NCI-H774 (cell line): ENCODE measurements at places on chromosomes 7 and 10.
A peak's percentile ranks its signal among the peaks of the same experiment; 100 is the strongest.

DNA sequence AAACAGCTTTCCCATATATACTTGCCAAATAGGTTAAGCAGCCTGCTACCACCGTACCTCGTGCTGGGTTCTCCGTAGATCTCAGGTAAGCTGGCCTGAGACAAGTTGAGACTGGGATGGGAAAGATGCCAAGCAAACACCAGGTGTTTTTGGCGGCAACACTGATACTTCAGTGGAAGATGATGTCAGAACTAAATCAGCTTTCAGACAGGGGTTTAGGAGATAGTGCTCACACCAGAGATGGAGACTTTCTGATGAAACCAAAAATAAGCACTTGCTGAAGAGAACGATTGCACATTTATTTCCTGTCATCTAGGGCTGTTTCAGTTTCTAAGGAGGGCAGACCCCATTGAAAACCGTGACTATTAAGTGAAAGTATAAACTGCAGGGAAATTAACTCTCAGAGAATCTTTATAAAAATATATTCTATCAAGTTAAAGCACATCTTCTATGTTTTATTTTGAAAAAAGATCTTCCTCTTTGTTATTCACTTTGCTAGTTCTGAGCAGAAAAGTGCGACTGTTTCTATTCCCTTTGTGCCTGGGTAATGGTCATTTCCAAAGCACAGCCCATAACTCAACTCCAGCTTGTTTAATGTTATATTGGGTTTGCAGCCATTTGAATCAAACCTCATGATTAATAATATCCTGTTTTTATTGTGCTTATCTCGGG, 149.9 kb downstream of the CPED1 start:
- DNase-seq, result peak; percentile 75

- DNase-seq, result no peak
Measured at GRCh38 chr7:54799792-54800191, 40.8 kb upstream of the SEC61G start.

DNA sequence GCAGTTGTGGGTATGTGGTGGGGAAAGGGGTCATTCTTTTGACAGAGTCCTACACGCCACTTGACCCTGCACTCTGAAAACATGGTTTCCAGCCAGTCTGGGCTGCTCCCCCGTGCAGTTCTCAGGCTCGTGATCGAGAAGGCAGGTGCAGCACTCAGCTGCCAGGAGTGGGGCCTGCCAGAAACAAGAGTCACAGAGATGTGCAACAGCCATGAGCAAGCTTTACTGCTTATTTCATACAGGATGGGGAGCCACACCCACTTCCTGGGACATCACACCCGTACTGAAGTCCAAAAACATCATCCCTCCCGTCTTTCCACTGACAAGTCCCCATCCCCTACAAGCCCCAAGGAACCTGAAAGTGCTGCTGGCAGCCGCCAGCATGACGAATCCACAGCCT, 9.3 kb downstream of the ATG9B start:
- peak; percentile 6 for DNase-seq

DNA sequence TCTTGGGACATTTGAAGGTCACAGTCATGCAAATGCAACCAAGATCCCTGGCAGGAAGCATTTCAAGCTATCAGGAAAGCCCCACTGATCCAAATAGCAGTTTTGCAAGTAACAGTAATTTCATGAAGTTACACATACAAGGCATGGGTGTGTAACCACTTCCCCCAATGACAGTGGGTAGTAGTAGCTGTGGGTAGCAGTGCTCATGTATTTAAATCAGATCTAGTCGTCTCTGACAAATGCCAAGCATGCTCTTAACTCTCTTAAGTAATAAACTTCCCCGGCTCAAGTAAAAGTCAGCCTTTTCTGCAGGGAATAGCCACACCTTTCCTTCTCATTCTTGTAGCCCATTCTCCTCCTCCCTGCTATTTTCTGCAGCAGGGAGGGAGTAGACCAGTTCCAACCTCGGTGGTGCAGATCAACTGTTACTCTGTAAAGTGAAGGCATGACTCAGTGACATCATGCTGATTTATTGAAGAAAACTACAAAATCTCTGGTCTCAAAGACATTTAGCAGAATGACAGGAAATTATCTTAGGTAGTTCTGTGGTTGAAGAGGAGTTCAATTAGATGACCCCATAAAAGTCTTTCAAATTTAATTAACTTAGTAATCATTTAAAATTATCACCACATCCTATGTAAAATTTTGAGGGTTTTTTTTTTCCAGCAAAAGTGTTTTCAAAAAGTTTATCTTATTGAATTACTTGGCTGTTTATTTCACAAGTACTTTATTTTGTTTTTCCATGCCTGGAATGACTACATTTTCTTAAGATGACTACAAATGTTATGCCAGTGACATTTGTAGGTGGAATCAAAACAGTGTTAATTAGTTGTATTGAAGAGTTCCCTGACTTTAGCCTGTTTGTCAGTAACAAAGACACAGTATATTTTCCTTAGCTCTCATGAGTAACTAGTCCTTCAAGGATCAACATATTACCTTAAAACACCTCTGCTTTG, 568.3 kb downstream of the INHBA start:
- no peak for DNase-seq
